CD8-positive, alpha-beta T cell (primary cell): ENCODE measurements at places on chromosomes 1 and 21. TPM values are rescaled to one million over a fixed set of nuclear protein-coding genes. Genes with fewer than 3 reads are reported as not detected.

Gene TFF2
- not detected for total RNA-seq

Gene DSCAM
- not detected for total RNA-seq

Gene PKN2
- total RNA-seq: 42.3 TPM

Gene MMP23B
- 12.3 TPM for total RNA-seq

Gene STX12
- 21.0 TPM for total RNA-seq
